ENCODE measurements at places on chromosomes 16 and 17.

DNA sequence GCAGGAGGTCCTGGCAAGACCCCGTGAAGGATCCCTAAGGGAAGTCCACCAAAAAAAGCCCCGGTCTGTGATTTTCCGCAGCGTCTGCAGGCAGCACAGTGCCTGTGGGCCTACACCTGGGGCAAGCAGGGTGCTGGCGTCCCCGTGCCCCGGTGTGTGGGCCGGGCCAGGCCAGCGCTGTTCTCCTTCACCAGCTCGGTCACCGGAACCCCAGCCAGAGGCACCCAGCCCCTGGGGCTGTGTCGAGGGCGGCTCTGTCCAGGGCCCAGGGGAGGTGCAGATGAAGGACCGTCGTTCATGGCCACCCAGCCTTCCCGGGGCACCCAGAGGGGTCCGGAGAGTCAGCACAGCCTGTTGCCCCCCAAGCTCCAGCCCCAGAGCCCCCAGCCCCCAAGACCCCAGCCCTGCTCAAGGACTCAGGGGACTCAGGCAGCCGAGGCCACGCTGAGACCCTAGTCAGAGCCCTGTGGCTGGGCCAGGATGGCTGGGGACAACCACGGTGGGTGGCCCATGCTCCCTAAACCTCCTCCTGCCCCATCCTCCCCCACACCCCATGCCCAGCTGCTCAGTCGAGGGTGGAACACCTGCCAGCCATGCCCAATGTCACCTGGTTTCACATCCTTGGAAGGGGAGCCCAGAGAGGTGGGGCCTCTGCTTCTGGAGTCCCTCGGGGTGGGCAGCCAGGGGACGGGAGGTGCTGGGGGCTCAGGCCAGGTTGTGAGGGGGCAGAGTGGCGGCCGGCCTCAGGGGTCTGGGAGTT lies 5.7 kb upstream of the C1QTNF8 start:
- no peak for DNase-seq

- no peak for DNase-seq
These were observed 12.2 kb upstream of the RMI2 start for GRCh38 chr16:11333010-11333409.

DNA sequence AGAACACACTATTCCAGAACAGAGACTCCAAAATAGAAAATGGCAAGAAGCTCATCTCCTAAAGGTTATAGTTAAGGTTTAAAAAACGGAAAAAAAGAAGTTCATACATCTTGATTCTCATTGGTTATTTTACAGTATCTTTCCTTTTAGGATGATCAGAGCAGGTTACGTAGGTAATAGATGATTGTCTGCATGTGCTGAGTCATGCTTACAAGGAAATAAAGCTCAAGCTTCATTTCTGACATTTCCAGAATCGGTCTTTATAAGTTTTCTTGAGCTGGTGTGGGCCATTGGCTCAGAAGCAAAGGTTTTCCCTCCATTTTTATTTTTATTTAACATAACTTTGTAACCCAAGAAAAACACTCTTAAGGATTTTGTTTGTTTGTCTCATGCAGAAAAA lies 1030.3 kb upstream of the CDH8 start:
- no peak for DNase-seq

DNA sequence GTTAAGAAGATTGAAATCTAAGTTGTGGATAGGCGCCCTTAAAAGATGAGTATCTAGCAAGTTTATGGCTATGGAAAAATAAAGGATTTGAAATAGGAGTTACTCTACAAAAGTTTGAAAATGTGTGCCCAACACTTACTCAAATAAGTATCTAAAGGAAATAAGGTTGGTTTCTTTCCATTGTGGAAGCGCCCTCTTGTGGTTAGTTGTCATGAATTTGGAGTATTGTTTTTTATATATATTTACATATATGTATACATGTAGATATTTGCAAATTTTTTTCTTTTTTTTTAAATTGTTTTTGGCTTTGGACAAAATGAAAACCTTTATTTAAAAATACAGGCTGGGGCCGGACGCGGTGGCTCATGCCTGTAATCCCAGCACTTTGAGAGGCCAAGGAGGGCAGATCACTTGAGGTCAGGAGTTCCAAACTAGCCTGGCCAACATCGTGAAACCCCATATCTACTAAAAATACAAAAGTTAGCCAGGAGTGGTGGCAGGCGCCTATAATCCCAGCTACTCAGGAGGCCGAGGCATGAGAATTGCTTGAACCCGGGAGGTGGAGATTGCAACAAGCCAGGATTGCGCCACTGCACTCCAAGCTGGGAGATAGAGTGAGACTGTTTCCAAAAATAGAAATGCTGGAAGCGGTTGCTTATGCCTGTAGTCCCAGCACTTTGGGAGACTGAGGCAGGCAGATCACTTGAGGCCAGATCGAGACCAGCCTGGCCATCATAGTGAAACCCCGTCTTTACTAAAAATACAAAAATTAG lies 24.0 kb upstream of the VPS4A start:
- no peak for DNase-seq

GRCh38 chr17:62892870-62893338 lies 73.1 kb upstream of the TANC2 start:
- DNase-seq = no peak

DNA sequence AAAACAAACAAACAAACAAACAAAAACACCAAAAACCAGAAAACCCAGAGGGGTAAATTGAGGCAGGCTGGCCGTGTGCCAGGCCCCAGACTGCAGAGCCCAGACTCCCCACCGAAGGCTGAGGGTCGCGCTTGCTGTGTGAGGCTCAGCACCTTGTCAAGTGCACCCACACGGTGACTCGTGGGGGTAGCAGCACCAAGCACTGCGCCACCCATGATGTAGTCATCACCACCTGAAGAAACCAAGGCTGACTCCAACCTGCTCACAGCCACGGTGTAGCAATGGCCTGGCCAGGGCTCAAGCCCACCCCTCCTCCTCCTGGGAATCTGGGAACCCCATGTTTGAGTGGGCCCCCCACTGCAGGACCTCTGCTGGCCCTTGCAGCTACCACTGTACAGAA lies 11.9 kb downstream of the MCRIP1 start:
- no peak for DNase-seq

- DNase-seq = no peak
These were observed 95.1 kb downstream of the NTN1 start for GRCh38 chr17:9116311-9116835.

- no peak for DNase-seq
These were observed 33.4 kb downstream of the DCUN1D3 start for GRCh38 chr16:20866801-20867200.

GRCh38 chr16:64391063-64391600 lies 730.7 kb downstream of the CDH11 start:
- no peak for DNase-seq

DNA sequence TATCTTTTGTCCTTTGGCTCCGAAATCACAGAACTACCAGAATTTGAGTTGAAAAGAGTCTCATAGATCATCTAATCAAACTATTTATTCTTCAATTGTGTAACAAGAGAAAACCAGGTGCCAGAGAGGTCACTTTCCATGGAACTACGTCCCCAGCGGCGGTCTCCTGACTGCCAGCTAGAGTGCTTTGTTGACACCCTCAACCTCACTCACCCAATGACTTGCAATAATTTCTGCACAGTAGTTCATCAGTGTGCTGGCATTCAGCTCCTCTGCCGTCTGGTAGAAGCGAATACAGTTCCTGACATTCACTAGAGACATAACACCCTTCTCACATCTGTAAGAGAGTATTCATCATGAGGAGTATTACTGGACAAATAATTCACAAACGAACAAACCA lies 54.2 kb downstream of the ANKFY1 start:
- DNase-seq = no peak

DNA sequence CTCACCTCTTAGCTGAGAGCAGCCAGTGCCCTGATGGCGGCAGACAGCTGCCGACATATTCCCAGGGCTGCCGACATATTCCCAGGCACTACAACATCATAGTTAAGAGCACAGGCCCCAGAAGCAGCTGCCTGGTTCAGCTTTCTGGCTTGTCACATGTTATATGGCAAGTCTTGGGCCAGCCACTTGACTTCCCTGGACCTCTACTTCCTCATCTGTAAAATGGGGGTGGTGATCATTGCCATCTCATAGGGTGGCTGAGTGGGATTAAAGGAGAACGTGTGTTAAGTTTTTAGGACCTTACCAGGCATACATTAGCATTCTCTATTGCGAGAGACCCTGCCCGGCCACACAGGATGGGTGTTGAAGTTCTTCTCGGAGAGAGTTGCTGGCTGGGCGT lies 19.1 kb downstream of the CDIPT start:
- no peak for DNase-seq

DNA sequence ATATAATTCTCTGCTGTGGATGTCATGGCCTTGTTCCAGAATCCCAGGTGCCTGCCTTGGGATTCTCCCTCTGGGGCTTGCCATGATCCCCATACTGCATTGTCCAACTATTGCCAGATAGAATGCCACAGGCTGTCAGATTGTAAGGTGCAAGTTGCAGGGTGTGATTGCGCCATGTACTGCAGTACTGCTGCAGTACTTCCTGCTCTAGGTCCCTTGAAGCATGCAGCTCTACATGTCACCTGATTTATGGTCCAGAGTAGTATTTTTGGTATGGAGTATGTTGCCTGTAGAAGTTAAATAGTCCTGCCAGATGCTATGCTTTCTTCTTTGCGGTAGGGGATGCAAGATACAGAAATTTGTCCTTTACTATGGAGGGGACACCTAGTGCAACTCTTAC lies 7.0 kb upstream of the SLFN5 start:
- no peak for DNase-seq

DNA sequence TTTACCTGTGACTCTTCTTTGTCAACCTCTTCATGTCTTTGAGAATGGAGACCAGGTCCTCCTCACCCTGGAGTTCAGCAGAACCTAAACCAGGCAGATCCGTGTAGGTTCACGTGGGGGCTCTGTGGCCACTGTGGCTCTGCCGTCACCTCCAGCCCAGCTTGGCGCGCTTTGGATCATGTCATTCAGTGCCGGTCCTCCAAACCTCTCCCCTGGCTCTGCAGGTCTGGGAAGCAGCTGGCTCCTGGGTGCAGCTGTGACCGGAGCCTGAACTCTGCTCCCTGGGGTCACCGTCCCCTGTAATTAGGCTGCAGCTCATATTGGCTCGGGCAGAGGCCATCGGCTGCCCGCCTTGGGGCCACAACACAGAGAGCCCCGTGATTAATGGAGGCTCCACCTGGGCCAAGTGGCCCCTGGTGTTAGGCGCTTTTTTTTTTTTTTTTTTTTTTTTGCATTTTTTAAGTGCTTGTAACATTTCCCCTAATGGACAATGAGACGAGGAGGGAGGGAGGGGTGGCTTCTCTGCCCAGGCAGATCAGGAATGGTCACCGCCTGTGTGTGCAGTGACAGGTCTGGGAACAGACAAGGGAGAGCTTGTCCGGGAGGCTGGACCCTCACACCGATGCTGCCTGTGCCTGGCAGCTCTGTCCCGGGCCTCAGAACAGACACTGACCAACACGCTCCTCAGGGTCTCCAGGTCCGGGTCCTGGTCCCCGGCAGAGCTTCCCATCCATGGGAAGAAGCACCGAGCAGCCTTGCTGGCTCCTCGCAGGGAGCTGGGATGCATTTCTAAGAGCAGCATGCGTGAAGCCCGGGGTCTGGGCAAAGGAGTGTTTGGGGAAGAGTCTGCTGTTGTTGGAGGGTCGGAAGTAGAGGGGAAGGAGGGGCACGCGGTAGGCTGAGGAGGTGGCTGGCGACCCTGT lies 247.9 kb downstream of the SEC14L1 start:
- no peak for DNase-seq

DNA sequence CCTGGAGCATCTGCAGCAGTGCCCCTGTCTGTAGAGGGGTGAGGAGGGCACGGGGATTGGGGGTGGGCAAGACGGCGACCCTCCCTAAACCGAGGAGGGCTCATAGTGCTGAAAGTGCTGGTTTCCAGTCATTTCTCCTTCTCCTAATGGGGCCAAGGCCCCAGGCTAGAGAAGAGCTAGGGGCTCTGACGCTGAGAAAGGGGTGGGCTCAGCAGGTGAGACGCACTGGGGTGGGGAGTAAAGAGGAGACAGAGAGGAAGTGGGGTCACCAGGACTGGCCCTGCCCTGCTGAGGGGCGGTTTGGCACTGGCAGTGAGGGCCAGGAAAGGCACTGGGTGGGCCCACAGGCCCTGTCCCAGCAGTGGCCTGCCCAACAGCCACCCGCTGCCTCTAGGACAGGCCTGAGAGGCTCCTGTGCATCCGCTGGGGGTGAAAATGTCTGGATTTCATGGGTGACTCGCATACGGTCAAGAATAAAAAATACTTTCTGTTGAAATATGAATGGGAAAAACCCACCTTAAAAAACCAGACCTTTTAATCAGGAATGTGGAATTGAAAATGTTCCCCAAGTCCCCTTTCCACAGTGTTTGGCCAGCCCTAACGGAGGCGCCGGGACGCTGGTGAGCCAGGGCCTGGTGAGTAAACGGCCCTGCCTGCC lies 122.4 kb upstream of the SMURF2 start:
- DNase-seq = no peak

- DNase-seq = no peak
These were observed 17.4 kb downstream of the CNTNAP4 start for GRCh38 chr16:76294396-76295214.

DNA sequence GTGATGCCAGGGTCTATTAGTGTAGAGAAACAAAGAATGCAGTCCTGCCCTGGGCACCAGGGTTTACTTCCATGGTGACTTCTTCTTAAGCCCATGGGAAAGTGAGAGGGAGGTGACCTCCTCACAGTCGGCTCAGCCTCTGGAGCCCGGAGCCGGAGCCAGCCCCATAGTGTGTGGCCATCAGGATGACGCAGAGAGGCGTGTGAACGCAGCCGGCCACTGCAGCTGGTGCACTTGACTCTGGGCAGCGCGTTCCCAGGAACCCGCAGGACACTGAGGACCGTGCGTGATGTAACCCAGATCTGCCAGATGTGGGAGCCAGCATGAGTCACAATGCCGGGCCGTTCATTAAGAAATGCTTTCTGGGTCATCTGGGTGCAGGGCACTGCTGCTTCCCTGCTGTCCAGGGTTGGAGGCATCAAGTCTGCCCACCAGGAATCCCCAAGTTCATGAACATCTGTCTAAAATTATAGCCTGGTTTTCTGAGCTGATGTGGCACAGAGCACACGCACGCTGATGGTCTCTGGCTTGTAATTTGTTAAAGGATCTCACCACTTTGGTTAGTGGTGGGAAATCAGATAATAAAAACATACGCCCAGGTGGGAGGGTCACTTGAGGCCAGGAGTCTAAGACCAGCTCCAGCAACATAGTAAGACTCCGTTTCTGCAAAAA lies 114.1 kb downstream of the PITPNC1 start:
- no peak for DNase-seq

GRCh38 chr16:85750146-85750826 lies 610 bp downstream of the C16orf74 start:
- no peak for DNase-seq

GRCh38 chr16:68752602-68753001 lies 15.5 kb downstream of the CDH1 start:
- no peak for DNase-seq

GRCh38 chr16:12627394-12627793 lies 176.3 kb downstream of the CPPED1 start:
- no peak for DNase-seq

DNA sequence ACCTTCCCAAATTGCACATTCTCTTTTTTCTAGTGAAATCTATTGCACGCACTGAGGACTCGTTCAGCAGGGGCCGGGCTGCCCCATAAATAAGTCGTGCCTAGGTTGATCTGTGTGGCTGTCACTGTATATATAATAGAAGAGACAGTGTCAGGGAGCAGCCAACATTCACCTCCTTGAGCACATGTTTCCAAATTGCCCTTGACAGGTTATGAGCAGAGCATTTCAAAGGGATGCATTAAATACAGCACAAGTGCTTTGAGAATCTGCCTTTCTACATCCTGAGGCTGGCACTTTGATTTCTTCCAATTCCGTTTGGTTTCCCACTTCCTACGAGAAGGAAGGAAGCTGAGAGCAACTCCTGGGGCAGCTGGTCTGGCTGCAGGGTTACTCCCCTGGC lies 291.2 kb downstream of the NPIPA8 start:
- DNase-seq = no peak

- no peak for DNase-seq
These were observed 981 bp downstream of the BEAN1 start for GRCh38 chr16:66427871-66428681.

All from stimulated activated CD4-positive, alpha-beta T cell treated with anti-CD3 and anti-CD28 coated beads, Interleukin-15, amount 100 ng/mL, for 1 hour (primary cell).